ENCODE measurements at places on chromosomes 12 and 14.

- peak; percentile 40 for DNase-seq
Observed at GRCh38 chr12:33587784-33588712, 148.4 kb upstream of the SYT10 start.

- no peak for DNase-seq
Observed at GRCh38 chr14:75927564-75928087, 54.2 kb downstream of the TGFB3 start.

DNA sequence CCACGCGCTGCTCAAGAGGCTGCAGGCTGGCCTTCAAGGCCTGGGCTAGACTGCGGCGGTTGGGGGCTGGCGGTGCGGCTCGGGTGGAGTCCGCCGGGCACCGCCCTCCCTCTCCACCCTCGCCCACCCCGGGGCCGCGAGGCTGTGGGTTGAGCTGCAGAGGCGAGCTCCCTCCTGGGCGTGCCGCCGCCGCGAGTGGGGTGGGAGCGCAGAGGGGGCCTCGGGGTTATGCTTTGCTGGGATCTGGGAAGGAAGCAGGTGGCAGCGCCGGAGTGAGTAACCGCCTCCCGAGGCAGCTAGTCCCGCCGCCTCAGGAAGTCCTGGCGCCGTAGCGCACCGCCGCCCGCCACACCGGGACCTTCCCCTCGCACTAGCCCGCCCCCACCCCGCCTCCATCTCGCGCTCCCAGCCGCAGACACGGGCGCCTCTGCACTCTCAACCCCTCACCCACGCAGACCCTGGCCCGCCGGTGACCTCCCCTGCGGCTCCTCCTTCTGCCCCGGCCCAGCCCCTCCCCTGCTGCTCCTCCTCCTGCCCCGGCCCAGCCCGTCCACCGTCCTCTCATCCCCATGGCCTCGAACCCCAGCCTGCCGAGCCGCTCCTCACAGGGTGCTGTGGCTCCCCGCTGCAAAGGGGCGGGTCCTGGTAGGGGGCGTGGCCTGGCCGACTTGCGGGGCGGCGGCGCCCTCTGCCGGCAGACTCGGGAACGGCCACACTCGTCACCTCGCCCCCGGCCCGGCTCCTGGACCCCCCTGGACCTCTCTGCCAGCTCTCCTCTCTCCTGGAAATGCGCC is 16.6 kb downstream of the TAMALIN start:
- peak; percentile 49 for DNase-seq

DNA sequence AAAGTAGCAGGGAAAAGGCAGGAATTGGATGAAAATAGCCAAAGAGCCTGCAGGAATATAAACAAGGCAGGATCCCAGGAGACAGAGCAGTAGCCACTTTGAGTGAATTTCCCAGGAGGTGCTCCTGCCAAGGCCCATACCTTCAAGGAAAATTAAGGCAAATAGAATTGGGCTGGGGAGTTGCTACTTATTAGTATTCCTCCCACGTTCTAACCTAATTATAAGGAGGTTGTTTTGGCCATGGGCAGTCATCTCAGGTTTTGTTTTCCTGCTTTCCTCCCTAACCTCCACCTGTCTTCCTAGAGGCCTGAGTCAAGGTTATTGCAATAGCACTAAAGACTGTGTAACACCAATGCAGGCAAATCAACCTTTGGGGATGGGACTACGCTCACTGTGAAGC is 73.1 kb downstream of the DAD1 start:
- no peak for DNase-seq

DNA sequence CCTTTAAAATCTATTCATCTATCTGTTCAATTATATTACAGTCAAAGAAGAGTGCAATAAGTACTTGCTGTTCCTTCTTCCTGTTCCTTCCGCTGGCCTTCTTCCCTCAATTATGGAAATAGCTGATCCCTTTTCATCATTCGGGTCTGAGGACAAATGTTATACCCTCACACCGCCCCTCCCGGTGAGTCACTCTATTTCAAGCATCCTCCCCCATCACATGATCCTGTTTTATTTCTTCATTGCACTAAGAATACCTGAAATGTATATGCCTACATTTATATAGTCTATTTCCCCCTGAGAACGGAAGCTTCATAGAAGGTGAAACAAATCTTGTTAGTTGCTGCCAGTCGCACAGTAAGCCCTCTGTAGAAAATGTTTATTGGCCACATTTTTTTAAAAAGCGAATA is 2.5 kb downstream of the SLC38A1 start:
- peak; percentile 31 for DNase-seq

DNA sequence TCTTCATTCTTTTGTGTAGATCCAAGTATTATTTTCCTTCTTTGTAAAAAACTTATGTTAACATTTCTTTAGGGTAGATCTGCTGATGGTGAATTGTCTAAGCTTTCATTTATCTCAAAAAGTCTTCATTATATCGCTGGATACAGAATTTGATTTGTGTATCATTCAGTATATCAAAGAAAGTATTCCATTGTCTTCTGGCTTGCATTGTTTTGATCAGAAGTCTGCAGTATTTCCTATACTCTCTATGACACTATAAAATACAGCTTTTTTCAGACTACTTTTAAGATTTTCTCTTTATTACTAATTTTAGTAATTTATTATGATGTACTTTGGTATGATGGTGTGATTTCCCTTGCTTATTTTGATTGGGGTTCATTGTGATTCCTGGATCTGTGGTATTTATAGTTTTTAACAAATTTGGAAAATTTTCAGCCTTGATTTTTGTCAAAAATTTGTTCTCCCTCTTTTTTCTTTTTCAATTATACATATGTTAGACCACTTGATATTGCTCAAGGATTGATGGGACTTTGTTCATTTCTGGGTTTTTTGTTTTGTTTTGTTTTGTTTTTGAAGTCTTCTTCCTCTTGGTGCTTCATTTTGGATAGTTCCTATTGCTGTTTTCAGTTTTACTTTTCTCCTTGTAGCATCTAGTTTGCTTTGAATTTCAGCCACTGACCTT is 176.5 kb downstream of the ZFP36L1 start:
- DNase-seq, result no peak

DNA sequence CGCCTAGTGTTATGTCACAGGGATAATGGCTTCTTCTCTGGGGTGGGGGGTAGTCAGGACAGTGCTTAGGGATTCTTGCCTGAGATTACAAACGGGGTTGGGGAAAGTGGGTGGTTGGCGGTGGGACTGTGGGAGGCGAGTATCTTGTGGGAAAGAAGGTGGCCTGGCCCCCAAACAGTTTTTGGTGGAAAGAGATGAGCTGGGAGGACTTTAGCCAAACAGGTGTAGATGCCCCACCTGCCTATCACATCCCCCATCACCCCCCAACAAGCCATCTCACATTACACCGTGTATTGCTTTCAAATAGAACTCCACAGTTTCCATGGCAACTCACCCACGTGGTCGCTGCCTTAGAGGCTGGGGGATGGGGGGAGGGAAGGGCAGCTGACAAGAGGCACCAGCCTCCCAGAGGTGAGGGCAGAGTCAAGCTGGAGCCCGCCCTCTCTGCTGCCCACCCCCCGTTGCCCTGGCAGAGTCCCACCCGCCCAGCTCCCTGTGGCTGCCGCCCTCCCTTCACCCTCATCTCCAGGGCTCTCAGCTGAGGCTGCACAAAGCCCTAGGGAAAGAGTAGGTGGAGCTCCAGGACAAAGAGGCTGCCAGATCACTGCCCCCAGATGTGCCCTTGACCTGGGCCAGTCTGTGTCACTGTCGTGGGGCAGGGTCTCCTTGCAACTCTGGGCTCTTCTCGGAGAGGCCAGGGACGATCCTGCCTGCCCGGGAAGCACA is 98.3 kb downstream of the LRRC74A start:
- DNase-seq, result peak; percentile 32

DNA sequence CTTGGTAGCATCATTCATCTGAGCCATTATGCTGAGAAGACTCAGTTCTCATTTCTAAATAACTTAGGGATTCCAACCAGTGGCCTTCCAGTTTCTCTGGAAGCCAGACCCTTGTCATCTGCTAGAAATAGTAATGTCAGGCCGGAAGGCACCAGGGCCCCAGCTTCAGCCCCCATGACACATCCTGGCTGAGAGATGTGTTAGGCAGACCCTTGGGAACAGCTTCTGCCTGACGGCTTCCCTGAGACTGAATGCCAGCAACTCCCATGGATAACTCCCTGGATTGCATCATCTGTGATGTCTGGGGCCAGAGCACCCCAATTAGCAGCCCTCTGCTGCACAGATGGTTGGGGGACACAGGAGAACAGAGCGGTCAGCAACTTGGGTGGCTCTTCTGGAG is 583.5 kb upstream of the TBX3 start:
- DNase-seq, result no peak

DNA sequence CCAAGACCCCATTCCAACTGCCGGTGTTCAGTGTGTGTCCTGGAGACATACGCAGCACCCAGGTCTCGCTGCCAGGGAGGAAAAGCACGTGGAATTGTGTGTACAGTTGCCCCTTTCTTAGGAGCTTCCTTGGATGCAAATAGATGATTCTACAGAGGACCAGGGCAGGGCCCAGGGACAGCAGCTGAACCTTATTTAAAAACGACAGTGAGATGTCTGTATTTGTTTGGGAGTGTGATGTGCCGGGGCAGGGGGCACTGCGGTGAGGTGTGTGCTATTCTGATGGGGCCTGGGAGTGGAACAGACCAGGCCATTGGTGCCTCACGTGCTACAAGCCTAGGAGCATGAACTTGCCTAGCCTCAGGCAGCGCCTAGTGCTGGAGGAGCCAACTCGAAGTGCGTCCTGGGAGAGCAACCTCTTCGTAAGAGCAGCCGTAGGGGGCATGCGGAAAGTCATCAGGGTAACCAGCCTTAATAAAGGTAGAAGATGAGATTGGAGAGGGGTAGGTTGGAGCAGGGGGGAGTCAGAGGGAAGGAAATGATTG is 98.3 kb upstream of the ESRRB start:
- no peak for DNase-seq

DNA sequence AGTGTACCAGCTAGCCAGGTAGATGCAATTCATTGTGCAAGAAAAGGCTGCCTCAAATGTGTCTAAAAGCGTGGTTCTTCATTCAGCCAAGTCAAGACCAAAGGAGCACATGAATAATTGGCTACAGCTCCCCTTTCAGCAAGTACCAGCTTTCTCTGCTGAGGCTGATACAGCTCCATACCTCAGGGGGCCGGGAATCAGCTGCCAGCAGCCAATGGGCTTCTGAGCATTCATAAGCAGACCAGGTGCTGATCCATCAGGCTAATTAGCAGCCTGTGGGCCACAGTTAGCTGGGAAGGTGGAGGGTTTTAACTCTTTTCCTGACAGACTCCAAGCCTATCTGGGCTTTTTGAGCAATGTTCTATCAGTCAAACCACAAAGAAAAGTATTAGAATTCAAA is 264.7 kb downstream of the APAF1 start:
- no peak for DNase-seq

- no peak for DNase-seq
Observed at GRCh38 chr12:52081263-52081733, 1.8 kb downstream of the SMIM41 start.

- DNase-seq, result peak; percentile 40
Observed at GRCh38 chr14:20278414-20278813, 27.3 kb downstream of the TTC5 start.

- no peak for DNase-seq
Observed at GRCh38 chr14:44649061-44649460, 142.0 kb upstream of the FSCB start.

DNA sequence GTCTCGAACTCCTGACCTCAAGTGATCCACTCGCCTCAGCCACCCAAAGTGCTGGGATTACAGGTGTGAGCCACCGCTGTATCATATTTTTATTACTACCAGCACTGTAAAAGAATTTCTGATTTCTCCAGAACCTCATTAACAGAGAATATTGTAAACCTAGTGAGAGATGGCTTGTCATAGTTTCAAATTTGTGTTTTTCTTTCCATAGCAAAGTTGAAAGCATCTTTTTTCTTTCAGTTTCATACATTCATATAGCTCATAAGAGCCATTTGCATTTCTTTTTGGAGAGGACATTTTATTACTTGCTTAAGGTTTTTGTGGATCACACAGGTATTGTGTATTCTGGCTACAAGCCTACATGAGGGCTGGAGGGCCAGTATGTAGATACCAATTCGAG is 58.0 kb downstream of the MIS18BP1 start:
- DNase-seq, result no peak

DNA sequence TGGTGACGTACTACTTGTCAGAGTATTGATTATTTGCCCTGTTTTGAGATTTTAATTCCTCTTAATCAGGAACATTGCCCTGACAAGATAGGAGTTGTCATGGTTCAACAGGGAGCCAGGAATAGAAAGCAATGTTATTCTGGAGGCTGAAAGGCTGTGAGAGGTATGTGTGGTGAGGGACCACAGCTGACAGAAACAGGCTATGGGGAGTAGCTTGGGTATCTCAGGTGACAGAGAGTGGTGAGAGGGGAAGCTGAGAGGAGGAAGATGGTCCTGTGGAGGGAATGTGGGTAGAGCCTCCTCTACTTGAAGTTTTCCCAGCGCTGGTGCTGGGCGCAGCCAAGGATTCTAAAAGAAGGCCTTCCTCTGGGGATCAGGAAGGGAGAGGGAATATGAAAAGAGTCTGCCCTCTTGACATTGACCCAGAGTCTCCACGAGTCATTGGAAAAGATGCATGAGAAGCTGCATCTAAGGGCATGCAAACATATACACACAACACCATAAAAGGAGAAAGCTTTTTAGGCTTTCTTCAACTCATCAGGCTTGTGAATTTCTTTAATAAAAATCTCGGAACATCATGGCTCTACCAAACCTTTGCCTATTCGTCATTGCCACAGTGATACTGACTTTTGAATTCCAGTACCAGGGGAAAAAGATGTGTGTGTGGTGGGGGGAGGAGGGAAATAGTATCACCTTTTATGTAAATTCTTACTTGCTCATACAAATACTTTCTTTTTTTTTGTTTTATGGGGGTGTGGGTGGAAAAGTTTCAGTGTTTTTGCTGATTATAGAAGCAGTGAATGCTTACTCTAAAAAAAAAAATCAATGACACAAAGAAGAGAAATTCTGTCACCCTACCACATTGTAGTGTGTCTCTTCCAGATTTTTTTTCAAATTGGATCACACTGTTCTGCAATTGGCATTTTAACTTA is 39.9 kb upstream of the DHRS7 start:
- no peak for DNase-seq

GRCh38 chr12:124040291-124040690 is 67.3 kb downstream of the ZNF664 start:
- DNase-seq, result no peak

DNA sequence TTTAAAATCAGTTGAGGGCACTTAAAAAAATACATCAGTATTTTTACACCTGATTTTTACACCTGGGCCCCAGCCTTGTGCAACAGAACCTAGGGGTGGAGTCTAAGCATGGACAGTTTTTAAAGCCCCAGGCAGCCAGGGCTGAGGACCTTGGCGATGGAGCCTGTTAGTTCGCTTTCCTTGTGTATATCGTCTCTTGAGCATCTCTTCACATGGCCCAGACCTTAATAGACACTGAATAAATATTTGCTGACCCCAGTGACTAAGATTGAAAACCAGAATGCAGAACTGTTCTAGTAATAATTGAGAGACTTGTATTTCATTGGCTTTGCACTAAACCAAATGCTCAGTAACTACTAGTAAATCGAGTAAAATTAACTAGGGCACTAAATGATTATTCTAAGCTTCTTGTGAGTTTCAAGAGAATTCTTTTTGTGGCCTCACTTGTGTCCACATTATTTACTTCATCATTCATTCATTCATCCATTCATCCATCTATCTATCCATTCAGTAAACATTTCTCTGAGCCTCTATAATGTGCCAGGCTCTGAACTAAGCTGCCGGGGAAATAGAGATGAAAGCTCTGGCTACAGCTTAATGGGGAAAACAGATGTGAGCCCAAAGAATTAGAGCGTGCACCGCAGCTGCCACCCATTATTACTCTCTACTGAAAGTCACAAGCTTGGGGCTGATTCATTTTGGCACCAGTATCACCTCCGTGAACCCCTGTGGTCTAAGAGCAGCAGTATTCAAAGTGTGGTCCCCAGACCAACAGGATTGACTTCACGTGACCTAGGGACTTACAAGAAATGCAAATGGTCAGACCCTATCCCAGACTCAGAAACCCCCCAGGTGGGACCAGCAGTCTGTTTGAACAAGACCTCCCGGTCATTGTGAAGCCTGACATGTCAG is 30.7 kb upstream of the BCL7A start:
- no peak for DNase-seq

Measured in brain microvascular endothelial cell (primary cell).